ENCODE measurements at places on chromosomes 16 and 17.
A peak's percentile ranks its signal among the peaks of the same experiment; 100 is the strongest.

DNA sequence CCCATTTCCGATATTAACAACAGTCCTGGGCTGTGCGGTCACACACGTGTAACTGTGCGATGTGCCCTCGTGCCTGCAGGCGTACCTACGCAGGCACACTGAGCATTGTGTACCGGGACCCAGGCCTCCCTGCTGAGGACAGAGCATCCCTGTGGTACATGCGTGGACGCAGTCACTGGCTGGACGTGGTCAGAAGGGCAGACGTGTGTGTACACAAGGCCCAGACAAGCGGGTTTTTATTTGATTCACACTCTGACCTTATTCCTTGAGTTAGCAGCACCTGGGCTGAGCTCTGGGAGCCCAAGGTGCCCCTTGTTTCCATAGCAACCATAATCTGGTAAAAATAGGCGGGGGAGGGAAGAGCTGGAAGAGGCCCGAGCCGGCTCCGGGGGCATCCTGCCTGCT is 19.5 kb downstream of the RAP1GAP2 start:
- no peak for DNase-seq

DNA sequence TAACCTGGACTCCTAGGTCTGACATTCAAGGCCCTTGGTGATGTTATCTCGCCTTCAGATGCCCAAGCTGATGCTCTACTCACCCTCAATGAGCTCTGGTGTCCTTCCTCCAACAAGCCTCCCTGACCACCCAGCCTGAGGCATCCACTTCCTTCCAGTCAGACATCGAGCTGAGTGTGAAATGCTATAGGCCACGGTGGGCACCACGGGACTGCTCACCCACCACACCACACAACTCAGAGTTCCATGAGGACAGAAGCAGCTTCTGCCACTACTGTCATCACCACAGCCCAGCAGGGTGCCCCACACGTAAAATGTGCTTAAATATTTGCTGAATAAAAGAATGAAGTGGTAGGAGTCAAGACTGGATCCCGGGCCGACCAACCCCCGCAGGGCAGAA is 12.0 kb downstream of the CREBBP start:
- no peak for DNase-seq

DNA sequence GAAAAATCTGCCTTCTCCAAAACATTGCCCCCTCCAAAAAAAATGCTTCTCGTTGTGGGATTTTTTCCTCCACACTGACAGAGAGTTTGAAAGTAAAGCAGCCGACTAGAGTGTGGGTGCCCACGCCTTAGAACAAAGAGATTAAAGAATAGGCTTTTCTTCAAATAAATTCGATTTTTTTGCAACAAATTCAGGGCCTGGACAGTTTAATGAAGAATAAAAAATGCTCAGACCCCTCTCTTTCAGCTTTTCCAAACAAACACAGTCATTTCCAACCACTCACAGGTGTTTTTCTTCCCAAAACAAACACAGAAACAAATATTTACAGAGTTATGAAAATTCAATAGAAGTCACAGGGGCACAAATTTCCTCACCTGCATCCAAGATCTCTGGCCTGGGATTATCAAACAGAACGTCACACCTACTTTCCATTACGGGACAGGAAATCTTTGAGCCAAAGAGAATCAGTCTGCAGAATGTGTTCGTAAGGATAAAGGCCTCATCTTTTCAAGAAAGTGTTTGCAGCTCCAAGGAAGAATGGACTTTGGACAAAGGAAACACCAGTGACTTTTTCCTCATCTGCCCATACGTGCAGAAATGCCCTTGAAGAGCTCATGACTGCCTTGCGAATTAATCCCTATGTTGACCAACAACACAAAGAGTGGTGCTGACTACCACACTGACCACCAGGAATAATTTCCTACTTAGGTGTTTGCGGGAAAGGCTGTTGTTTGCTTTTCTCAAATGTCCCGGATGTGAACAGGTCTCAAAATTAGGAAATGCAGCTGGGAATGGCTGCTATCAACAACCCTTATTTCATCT is 31.3 kb upstream of the TOX3 start:
- no peak for DNase-seq

GRCh38 chr17:7177191-7177953 is 1.8 kb downstream of the ASGR1 start:
- peak; percentile 84 for DNase-seq

DNA sequence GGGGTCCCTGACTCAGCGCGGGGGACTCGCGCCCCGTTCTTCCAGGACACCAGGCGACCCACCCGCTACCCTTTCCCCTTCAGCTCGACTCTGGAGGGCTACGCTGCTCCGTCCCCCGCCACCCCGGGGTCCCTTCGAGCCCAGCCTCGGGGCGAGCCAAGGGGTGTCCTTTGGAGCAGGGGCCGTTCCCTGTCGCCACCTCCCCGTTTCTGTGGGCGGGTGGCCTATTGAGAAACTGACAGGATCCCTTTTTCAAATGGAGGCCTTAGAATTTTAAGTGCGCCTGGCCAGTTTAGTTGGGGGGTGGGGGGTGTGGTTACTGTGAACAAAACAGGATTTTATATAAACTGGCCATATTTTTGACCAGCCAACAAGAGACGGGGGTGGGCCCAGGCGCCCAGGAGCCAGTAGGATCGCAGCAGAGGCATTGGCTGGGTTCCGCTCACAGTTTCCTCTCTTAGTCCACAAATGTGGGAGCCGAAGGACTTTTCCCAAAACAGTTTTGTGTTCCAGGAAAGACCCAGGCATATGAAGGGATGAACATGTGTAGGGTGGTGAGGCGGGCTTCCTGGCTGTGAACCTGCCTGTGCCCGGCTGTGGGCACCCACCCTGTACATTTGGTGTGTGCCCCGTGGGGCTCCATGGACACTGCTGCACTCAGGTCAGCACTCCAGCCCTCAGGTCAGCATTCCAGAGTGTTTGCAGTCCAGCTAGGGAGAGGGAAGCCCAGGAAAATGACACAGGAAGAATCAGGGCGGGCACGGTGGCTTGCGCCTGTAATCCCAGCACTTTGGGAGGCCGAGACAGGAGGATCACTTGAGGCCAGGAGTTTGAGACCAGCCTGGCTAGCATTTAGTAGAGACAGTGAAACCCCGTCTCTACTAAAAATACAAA is 722 bp upstream of the TIMP2 start:
- peak; percentile 6 for DNase-seq

- DNase-seq = no peak
Observed at GRCh38 chr17:80992077-80992947, 671 bp downstream of the CHMP6 start.

- DNase-seq = no peak
Observed at GRCh38 chr16:86354641-86355513, 155.4 kb upstream of the FOXF1 start.

GRCh38 chr16:27759967-27760788 is 210.2 kb downstream of the KATNIP start:
- no peak for DNase-seq

DNA sequence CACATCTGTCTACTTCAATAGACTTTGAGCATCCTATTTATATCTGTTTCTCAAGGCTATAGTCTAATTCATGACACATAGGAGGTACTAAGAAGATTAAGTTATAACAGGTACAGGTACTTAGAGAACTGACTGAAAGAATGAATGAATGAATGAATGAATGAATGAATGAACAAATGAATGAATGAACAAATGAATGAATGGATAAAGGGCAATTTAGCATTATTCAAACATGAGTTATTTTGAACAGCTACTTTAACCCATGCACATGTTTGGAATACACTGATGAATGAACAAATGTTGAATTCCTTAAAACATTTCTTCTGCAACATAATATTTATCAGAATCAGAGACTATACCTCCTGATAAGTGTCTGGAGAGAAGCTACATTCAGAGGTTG is 1165.6 kb upstream of the CDH8 start:
- no peak for DNase-seq

DNA sequence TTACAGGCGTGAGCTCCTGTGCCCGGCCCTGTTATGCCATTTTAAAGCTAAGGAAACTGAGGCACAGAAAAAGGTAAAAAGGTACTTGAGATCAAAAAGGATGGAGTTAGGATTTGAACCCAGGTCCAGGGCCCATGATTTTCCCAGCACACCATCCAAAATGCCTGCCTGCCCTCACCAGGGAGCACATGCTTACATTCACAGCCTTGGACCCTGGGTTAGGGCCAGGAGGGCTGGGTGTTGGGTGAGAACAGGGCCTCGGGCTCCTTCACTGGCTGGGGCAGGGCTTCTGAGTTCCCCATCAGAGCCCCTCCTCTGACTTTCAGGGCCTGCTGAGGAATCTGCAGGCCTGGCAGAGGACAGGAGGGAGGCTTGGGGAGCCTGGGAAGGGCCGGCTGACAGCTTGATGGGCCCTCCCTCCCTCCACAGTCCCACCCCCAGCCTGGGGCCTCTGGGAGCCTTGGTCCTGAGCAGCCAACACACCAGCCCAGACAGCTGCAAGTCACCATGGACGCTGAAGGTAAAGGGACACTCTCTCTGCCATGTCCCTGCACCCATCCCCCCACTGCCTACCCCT is at the start of gene QPRT:
Gene QPRT (plus strand): TSS at position 490 of the 577 bp plus-strand sequence. CDS start 18 bp downstream, at position 508.
- no peak for DNase-seq

DNA sequence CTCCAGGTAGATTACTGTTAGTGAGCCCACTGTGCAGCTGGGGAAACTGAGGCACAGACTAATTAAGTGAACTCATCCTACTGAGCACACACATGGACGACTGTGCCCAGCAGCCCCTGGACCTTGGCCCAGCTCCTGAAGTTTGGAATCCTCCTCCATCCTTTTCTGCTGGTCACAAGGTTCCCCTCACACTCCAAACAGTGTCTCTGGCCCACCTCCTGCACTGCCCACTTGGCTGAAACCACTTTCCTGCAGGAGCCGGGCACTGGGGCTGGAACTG is 3.6 kb downstream of the RHBDF2 start:
- no peak for DNase-seq

- no peak for DNase-seq
Observed at GRCh38 chr16:5911241-5911640, 813.6 kb upstream of the EEF2KMT start.

DNA sequence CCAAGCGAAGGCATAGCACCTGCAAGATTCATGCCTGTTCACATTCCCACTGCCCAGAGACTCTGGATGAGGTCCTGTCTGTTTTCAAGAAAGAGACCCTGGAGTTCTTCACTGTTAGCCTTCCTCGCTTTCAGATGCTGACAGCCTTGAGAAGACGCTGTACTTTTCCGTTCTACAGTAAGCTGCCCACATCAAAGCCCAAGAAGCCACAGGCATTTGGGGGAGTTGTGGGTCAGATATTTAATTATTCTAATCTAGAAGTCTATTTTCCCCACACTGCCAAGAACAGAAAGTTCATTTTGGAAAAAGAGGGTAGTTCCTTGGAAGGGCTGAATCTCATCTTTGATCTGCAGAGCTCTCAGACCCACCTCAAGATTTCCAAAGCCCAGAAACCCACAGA is 127.9 kb downstream of the AXIN2 start:
- no peak for DNase-seq

GRCh38 chr16:1045993-1046911 is 26.3 kb upstream of the SSTR5 start:
- no peak for DNase-seq

- no peak for DNase-seq
Observed at GRCh38 chr16:82509691-82510430, 116.9 kb upstream of the CDH13 start.

GRCh38 chr16:88938777-88939244 is 38.2 kb downstream of the CBFA2T3 start:
- DNase-seq = no peak

GRCh38 chr16:84714028-84714427 is 14.2 kb downstream of the USP10 start:
- DNase-seq = no peak

DNA sequence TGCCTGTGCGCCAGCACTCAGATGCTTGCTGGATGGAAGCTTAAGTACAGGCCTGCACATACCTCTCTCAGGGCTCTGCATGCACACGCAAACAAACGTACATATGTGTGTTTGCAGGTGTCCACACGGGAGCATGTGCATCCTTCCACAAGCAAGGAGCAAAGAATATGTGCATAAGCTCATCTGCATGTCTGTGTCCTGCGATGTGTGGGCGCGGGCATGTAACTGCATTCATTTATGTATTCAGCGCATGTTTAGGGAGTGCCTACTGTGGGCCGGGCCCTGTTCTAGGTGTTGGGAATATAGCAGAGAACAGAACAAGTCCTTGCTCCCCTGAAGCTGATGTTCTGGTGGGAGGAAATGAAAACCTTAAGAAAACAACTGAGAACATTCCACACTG is 13.7 kb downstream of the TRPV2 start:
- DNase-seq = no peak

- no peak for DNase-seq
Observed at GRCh38 chr17:37769050-37769449, 24.2 kb upstream of the HNF1B start.

DNA sequence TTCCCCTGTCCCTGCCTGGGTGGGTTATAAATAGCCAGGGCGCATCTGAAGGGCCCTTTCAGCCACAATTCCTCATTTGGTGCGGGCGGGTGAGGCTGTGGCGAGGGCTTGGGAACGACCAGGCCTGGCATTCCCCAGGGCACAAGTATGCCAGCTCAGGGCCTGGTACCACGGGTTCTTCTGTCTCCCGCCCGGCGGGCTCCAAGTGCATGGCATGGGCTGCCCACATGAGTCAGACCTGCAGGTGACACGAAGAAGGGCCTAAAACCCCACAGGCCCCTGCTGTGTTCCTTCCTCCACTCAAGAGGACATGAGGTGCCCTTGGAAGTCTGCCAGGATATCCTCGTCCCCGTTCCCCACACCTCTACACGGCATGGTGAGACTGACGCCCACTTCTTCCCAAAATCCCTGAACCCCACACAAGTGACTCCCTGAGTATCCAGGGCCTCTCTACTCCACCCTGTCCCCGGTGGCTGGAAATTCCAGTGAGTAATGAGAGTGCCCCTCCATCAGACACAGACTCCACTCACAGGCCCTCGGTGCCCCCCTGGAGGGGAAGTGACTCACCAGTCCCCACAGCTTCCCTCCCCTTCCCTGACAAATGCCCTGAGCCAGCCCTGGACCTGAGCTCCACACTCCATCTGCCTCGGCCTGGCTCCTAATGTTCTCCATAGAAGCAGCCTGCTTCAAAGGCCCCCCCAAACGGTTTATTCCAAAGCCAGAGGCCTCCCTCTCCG is 68.8 kb downstream of the ABR start:
- DNase-seq = peak; percentile 31

DNA sequence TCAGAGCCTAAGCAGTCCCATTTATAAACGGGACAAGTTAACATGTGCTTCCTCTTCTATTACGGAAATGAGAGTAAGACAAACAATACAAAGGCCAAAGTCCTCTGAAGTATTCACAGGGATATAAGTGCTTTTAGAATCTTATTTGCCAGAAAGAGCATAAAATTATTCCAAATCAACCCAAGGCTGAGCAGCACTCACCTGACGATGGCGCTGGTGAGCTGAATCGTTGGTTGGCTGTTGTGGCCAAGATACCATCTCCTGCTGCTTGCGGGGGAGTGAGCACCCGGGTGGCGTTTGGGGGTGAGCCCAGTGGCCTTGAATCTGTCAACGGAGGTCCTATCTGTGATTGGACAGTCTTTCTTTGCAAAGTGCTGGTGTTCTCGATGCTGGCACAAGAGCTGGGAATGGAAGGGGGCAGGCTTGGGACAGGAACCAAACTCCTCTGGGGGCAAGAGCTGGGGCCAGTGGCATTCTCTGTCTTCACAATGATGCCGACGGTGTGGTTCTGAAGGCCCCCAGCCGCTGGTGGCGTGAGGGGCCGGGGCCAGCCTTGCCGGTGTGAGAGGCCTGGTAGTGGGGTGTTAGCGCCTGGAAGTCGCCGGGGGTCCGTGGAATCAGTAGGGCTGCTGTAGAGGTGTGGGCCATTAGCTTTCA is 9.5 kb upstream of the DHRS13 start:
- DNase-seq = no peak

Data from DMS79 treated with DMSO at 0.1 percent for 48 hours (cell line).